CD4-positive, alpha-beta T cell treated with Interleukin-6 for 4 hours (primary cell): ENCODE measurements at places on chromosomes 6 and 20.

- no peak for DNase-seq
These were observed 34.9 kb upstream of the THBS2 start for GRCh38 chr6:169288591-169288990.

GRCh38 chr6:7414811-7415210 lies 25.2 kb downstream of the RIOK1 start:
- no peak for DNase-seq

GRCh38 chr20:3123542-3123941 lies 36.1 kb downstream of the FASTKD5 start:
- DNase-seq = no peak

- DNase-seq = no peak
These were observed 179.4 kb downstream of the NRN1 start for GRCh38 chr6:5827056-5827904.

DNA sequence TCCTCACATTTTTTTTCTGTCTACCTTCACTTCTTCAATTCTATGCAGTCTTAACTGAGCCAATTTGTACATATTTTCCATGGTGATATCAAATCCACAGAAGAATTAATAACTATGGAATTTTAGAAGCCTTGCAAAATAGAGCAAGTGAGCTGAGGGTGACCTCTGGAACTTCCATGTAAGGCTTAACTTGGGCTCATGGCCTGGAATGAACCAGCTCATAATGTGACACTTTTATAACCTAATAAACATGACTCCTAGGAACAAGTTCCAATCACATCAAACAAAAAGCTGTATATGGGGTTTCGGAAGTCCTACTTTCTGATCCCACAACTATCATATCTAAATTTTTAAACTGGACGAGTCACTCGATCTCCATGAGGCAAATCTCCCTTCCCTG lies 232.4 kb downstream of the FOXA2 start:
- no peak for DNase-seq

GRCh38 chr6:107186047-107186446 lies 70.7 kb upstream of the BEND3 start:
- DNase-seq = no peak

DNA sequence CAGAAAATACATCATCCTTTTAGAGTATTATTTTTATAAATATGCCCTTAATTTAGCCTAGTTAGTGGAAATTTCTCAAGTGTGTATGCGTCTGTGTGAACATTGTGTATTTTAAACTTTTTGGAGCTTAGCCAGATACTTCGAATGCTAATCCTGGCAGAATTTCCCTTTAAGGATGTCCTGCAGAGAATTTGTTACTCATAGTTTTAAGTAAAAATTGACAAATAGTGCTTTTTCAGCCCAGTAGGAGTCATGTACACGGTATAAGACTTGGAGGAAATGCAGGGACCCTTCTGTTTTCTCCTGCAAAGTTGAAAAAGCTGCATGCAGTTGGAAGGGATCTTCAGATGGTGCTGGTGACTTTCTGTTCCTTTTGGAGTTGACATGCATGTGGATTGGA lies at the start of gene FHL5:
TSS of gene FHL5 (plus strand) at position 243 of the 400 bp plus-strand sequence. CDS start 40,486 bp downstream, outside the sequence.
- no peak for DNase-seq

GRCh38 chr6:30231067-30231466 lies 17.9 kb upstream of the TRIM26 start:
- DNase-seq = no peak

DNA sequence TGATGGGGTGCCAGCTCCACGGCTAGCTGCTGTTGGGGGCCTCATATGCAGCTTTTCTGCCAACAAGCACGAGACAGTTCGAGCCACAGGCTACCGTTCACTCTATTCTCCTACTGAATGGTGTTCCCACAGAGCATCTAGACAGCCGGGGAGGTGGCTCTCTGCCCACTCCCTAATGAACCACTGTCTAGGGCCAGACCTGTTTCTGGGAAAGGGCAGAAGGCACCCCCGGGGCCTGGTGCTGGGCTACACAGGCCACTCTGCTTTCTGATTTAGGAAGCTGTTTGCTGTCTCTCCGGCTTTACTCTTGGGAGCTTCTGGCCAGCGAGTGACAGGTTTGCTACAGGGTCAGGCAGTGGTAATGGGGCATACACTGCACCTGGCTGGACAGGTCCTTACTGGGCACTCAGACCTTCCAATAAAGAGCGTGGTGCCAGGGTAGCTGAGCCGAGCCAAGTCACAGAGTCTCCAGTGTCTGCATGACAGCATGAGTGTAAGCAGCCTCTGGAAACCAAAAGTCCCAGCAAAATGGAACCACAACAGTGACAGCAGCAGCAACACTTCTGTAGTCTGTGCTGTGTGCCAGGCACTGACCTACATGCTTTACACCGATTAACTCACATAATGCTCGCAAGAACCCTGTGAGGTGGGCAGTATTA lies 8.4 kb downstream of the CCDC167 start:
- DNase-seq = no peak

- no peak for DNase-seq
These were observed 2.2 kb downstream of the PCED1A start for GRCh38 chr20:2838170-2838797.

DNA sequence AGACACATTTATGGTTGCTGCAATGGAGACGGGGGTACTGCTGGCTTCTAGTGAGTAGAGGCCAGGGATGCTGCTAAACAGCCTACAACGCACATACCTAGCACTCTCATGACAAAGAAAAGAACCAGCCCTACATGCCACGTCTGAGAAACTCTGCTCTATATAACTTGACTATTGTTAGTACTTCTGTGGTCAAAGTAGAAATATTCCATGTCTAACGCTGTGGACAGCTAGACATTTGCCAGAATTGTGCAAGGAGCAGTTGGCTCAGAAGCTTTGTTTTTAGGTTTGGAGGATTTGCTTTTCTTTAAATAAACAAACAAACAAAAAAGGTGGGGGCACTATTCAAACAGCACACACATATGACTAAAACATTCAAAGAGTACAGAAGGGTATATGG lies 20.5 kb downstream of the UBE2V1 start:
- no peak for DNase-seq

DNA sequence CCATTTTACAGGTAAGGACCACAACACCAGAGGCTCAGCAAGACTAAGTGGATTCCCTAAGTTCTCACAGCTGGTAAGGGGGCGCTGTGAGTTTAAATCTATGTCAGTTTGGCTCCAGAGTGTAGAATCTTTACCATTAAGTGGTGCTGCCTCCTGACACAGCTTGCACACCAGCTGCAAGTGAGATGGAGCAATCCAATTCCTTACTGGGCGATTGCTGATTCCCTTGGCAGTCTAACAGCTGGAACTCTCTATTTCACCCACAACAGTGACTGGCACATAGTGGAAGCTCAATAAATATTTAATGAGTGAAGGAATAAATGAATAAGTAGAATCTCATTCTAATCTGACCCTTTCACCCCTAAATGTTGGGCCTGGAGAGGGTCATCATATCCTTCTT lies 176.7 kb downstream of the CLIC5 start:
- no peak for DNase-seq

GRCh38 chr6:43724354-43724753 lies 36.8 kb upstream of the MRPS18A start:
- DNase-seq = peak; percentile 3

DNA sequence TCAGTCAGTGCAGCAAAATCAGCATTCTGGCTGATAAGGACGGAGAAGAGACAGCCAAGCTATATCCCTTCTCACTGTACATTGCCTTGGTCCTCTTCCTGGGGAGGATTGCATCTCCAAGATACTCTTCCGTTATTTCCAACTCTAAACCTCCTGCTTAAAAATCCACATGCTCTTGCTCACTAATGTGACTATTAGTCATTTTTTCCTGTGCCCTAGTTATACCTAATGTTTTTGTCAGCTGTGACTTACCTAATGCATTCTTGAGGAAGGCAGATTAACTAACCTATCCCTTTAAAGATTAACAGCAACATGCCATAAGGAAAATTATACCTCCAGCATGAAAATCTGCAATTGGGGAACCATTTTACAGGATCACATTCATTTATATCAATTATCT lies 317.6 kb downstream of the BTBD9 start:
- no peak for DNase-seq

- DNase-seq = no peak
These were observed 166.5 kb downstream of the SMOC2 start for GRCh38 chr6:168607272-168608112.

GRCh38 chr6:128743974-128744765 lies 138.8 kb upstream of the LAMA2 start:
- DNase-seq = no peak

GRCh38 chr6:31752739-31753319 lies 9.6 kb upstream of the SAPCD1 start:
- DNase-seq = no peak

- DNase-seq = no peak
These were observed 31.2 kb downstream of the PLAGL1 start for GRCh38 chr6:143976806-143977349.

GRCh38 chr20:35506872-35507638 lies 22.4 kb downstream of the C20orf173 start:
- DNase-seq = no peak

DNA sequence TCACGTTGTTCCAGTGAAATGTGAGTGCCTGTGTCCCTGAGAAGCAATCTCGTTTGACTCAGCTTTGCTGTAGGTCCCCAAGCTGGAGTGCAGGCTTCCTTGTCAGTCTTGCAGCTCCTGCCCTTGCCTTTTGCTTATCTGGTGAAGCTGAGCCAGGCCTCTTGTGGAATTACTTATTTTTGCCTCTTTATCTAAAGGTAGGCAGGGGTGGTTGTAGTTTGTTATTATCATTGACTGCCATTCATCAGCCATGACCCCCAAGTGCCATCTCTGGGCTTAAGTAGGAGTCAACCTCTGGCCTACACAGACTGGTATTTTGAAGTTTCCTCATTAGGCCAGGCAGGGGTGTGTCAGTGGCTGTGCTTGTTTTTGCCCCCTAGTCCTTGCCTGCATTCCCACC lies 2.1 kb downstream of the TMEM14B start:
- no peak for DNase-seq

DNA sequence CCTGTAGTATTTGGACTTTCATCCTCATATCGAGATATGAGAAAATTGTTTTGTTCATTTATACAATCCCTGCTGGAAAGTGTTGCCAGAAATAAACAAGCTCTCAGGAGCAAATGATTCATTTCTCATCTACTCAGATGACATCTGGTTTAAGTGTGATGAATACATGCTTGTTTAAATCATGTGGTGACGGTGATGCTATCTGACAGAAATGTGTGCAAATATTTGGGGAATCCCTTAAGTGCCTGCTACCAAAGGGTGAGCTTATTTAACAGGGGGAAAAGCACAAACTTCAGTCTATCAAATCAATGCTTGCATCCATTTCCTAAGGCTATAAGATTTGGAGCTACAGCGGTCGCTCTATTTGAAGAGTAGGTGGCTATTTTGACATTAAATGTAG lies 368.3 kb upstream of the SASH1 start:
- DNase-seq = no peak

GRCh38 chr20:13283869-13284829 lies 63.1 kb downstream of the ISM1 start:
- DNase-seq = no peak

DNA sequence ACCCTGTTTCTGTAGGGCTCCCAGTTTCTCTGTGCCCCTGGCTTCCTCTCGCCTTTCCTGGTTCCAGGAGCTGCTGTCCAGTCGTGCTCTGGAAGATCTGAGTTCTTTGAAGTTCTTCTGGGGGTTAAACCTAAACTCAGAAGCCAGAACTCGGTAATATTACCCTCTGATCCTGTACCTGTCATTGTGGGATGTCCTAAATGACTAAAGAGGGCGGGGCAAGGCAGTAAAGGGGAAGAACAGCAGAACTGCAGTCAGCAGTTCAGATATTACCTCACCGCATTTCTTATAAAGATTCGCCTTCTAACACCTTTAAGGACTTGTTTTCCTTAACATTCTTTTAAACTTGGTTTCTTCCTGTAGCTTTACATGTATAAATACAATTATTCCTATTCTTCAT lies 63.9 kb downstream of the FAM120B start:
- DNase-seq = no peak

GRCh38 chr6:125262016-125263013 lies 39.5 kb downstream of the HDDC2 start:
- no peak for DNase-seq

DNA sequence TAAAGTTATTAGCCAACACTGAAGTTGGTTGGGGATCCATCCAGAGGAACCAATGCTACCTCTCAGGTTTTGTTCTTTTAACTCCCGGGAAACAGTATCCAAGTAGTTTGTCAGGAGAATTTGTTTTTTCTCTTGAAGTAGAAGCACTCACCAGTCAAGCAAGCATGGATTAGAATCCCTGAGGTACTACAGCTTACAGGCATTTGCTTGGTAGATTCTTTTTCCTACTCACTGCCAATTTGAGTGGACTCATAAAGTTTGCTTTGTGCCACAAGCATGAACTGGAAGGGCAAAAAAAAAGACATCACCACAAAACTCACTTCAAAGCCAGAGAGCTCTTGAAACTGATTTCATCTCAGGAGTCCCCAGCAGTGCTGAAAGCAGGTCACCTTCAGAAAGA lies 167.4 kb downstream of the MBOAT1 start:
- DNase-seq = no peak

- DNase-seq = no peak
These were observed 267.4 kb upstream of the THEMIS start for GRCh38 chr6:128168244-128168643.

DNA sequence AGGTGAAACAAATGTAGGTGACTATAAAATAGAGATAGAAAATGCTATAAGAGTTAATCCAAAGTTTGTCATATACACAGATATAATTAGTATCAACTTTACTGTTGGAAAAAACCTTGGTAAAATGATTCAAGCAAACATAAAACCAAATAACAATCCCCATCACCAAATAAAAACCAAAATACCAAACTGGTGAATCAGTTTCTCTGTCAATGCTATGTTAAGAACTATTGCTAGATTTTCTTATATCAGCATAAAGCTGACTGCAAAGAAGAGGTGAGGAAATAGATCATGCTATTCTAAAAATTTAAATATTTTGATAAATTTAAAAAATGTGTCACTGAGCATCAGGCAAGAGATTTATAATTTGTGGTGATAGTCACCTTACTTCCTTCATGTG lies 658.4 kb downstream of the PHF3 start:
- no peak for DNase-seq

DNA sequence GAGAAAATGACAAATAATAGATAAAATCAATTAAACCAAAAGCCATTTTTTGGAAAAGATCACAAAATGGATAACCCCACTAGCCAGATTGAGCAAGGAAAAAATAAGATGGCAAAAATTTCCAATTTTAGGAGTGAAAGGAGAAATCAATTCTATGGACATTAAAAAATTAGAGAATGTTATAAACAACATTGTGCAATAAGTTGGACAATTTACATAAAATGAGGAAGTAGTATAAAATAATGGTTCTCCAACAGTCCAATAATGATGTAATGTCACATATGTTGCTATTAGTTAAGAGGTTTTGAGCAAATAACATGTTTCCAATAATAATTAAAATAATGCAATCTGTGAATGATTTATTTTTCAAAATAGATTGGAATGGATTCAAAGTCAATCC lies 3.1 kb upstream of the SNAP91 start:
- DNase-seq = no peak

GRCh38 chr6:30147096-30147495 lies 11.2 kb downstream of the TRIM40 start:
- no peak for DNase-seq

GRCh38 chr20:9218531-9218961 lies 149.7 kb downstream of the PLCB4 start:
- DNase-seq = no peak

GRCh38 chr6:151240791-151241642 lies 1.2 kb downstream of the AKAP12 start:
- no peak for DNase-seq

- DNase-seq = no peak
These were observed 5.9 kb upstream of the HDAC2 start for GRCh38 chr6:113976806-113977205.
